Activated CD8-positive, alpha-beta memory T cell treated with anti-CD3 and anti-CD28 coated beads for 1 hour (primary cell): ENCODE measurements at places on chromosomes 5 and 9.

DNA sequence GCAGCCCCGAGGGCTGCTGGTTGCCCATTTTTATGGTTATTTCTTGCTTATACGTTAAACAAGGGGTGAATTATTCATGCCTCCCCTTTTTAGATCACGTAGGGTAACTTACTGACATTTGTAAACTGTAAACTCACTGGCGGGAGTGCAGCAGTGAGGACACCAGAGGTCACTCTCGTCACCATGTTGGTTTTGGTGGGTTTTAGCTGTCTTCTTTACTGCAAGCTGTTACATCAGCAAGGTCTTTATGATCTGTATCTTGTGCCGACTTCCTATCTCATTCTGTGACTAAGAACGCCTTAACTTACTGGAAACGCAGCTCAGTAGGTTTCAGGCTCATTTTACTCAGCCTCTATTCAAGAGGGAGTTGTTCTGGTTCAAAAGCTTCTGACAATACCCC, 155.0 kb upstream of the PRDM9 start:
- no peak for DNase-seq

DNA sequence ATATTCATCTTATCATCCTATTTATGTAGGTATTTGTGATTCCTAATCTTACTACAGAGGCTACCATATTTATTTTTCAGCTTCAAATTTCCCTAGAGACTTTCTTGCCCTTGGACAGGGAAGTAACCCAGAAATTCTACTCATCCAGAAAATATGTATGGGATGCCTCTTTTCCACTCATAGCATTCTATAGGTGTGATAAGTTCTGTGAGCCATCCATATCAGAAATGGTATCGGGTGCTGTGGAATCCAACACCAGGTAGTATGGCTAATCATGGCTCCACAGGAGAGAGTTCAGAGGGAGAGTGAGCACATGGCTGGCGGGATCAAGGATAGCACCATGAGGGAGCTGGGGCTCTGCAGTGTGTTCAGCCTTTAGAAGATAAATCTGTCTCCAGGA, 349.3 kb upstream of the ACTBL2 start:
- no peak for DNase-seq

- no peak for DNase-seq
Observed at GRCh38 chr9:132006677-132007370, 72.8 kb downstream of the MED27 start.

GRCh38 chr5:140631831-140632365, 1.1 kb downstream of the CD14 start:
- no peak for DNase-seq

DNA sequence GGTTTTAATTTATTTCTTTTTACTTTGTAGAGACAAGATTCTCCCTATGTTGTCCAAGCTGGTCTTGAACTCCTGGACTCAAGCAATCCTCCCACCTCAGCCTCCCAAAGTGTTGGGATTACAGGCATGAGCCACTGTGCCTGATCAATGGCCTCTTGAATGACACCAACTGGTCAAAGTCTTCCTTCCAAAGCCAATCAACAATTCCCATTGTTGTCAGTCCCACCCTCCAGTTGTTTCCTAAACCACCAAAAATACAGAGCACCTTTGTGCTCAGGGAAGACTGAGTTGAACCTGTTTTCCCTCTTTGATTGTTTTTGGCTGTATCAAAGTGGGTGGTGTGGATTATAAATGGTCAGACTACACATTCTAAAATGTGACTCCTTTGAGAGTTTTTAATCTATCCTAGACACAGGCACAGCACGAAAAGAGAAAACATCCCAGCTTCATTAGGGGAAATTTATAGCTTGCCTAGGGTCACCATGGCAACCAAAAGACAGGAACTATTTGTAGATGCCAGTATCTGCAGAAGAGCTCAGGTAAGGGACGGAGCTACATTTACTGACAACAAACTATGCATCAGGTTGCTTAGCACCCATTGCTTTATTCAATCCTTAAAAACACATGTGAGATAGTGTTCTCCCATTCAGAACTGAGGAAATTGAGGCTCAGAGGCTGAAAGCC, 27.6 kb upstream of the ATP6V1G1 start:
- no peak for DNase-seq

- DNase-seq, result no peak
Observed at GRCh38 chr9:93663877-93664548, 87.6 kb downstream of the PHF2 start.

- DNase-seq, result no peak
Observed at GRCh38 chr9:74935008-74935407, 17.7 kb downstream of the C9orf40 start.

GRCh38 chr5:84445049-84445685, 60.5 kb upstream of the EDIL3 start:
- no peak for DNase-seq

DNA sequence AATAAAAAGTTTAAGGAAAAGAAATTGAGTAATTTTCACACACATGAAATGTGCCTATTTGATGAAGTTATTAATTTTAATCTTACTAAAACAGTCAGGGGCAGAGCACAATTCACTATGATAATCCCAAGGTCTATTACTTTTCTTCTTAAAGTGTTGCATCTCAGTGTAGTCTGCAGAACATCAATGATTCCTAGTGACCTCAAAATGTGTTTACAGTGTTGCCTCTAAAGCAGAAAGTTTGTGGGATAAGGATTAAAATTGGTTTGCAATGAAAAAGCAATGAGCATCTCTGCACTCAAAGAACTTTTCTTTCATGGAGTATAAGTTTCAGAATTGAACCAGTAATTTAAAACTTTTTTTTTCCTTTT, 63.0 kb downstream of the CEP120 start:
- DNase-seq, result no peak
